ENCODE measurements at places on chromosomes 7 and 10. TPM values are rescaled to one million over a fixed set of nuclear protein-coding genes. Genes with fewer than 3 reads are reported as not detected.

Gene CC2D2B
- polyA plus RNA-seq: 3.1 TPM

Gene MAGI2
- 47.6 TPM for polyA plus RNA-seq

Gene AMZ1
- polyA plus RNA-seq: 4.2 TPM

Gene C7orf57
- 4.7 TPM for polyA plus RNA-seq

Gene ZNF804B
- polyA plus RNA-seq: 0.96 TPM

Gene PTPN20
- polyA plus RNA-seq: 11.2 TPM

Gene NPFFR1
- polyA plus RNA-seq: 1.7 TPM

Data from spinal cord (tissue), 10 donors.